Osteocyte (in vitro differentiated cells): ENCODE measurements at places on chromosomes 1 and 21. TPM values are rescaled to one million over a fixed set of nuclear protein-coding genes. Genes with fewer than 3 reads are reported as not detected.

DNA sequence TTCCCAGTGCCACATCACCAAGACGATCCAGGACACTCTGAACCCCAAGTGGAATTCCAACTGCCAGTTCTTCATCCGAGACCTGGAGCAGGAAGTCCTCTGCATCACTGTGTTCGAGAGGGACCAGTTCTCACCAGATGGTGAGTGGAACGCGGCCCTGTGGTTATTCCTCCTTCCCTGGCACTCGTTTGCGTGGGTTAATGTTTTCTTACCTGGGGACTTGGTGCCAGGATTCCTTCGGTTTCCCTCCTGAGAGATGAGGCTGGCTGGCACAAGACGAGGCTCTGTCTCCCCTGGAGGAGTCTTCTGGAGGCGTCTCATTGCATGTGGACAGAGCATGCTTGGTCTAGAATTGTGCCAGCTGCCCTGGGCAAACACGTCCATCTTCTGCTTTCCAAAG lies 29.3 kb downstream of the ATP5PO start:
- no peak for DNase-seq

DNA sequence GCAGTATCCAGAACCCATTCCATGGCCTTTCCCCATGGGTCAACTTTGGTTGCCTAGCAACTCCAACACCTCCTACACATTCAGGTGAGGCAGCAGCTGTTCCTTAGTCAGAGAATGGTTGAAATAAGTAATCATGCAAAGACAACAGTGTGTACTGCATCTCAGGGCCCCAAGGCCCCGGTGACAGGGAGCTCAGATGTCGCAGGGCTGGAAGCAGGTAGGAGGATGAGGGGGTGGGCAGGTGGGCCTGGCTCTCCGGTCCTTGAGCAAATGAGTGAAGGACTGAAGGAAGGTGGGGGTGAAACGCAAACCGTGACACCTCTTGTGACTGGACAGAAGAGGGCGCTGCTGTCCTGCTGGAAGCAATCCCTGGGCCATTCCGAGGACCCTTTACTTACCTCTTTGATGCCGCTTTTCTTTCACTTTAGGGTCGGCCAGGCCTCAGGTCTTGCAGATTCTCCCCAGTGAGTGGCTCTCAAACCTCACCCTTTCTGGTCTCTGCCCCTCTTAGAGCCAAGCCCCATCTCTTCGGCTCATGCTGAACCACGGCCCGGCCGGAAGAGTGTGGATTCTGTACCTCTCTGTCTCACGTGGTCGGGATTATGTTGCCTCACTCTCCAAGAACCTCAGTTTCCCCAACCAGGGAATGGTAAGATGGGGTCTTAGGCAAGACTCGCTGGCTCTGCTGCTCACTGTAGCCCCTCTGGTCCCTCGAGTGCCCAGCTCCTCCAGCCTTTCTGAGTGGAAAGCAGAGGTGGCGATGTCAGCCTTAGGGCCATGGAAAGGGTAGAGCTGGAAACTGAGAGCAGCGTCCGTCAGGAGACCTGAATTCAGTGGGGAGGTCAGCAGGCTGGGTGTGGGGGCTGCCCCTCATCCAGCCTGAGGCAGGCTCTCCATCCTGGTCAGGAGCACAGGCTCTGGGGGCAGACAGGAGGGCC lies 5.6 kb upstream of the KCNA10 start:
- DNase-seq, result no peak

DNA sequence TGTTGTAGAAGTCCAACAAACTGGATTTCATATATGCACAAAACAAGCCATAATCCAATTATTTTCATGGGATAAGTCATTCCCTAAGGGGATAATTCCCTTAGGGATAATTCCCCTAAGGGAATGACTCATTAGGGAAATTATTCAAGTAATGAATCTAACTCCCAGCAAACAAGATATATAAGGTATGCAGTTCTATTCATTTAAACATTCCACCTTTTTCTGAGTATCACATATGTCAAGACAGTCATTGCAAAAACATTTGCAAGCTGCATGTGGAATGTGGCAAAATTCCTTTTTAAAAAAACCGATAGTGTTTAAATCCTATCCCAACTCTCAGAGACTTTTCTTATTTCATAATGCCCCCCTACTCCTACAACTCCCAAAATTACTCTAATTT lies 131.2 kb downstream of the AKT3 start:
- DNase-seq, result no peak

- DNase-seq, result no peak
Measured at GRCh38 chr1:109497449-109498160, 3.7 kb downstream of the CYB561D1 start.

DNA sequence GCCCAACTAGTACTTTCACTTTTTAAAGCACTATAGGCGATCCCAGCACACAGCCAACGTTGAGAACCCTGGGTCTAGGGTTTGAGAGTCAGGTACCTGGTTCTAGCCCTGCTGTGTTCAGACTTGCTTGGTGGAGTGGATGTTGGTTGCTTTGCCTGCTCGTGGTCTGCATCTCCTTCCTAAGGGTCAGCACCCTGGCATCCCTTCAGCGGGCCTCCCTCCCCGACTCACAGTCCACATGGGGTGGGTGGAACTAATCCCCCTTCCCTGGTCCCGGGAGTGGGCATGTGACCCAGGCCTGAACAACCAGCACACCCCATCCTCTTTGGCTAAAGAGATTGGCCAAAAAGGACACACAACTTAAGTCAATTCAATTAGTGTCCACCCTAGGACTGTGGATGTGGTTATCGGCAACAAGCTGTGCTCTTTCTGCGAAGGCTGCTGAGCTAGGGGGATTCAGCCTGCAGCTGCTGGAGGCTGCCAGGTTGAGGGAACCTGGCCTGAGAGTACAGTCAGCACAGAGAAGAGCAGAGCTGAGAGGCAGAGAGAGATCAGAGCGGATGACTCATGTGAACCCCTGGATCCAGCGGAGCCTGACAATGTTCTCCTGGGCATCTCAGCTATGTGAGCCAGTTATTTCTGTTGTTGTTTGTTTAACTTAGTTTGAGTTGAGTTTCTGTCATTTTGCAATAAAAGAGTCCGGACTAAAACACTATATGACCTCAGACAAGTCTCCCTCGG lies 138.9 kb downstream of the ACTL8 start:
- no peak for DNase-seq

- DNase-seq, result no peak
Measured at GRCh38 chr1:190067592-190067991, 410.1 kb downstream of the BRINP3 start.

DNA sequence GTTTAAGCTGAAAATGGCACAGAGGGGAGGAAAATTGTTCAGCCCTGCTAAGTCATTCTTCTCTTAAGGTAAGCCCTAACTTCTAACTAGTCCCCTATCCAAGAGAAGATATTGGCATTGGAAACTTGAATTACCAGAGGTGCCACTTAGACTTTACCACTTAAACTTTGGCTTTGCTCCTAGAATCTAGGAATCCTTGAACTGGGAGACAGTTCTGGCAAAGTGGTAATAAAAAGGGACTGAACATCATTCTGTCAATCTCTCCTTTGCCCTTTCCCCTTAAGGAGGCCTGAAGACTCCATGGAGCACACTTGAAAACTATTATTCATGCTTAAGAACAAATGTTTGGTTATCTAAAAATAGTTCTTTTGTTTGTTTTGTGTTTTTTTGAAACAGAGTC lies 8.4 kb downstream of the ATP1A4 start:
- DNase-seq, result no peak

GRCh38 chr1:199671684-199672083 lies 355.8 kb upstream of the NR5A2 start:
- no peak for DNase-seq

DNA sequence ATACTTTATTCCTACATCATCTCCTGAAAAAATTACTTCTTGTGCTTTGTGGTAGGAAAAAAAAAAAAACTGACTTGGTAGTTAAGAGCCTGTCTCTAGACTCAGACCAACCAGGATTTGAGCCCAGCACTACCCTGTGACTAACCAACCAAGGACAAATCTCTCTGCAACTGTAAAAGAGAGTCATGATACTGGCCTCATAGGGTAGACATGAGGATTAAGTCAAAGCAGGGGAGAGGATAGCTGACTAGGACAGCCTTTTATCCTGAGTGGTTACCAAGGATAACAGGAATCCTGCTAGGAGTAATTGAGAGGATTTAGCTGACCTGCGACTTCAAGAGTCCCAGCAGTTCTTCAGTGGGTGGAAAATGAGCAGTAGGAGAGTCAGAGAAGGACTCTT lies 112.8 kb downstream of the C1orf21 start:
- DNase-seq, result no peak

GRCh38 chr1:166395729-166396128 lies 228.9 kb upstream of the FAM78B start:
- no peak for DNase-seq

DNA sequence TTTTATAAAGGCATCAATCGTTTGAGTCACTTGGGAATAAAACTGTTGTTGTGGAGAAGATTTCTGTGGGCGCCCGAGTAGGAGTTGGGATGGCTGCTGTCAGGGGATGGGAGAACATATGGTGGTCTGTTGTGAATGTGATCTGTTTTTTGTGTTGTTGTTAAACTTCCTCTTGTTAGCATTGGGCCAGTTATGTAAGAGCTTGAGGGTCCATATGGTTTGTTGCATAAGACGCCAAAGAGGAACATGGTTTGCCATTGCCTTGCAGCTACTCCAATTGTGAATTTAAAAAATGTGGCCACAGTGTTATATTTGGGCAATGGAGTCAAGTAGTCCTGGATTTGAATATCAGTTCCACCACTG lies 136.1 kb upstream of the JUN start:
- no peak for DNase-seq

DNA sequence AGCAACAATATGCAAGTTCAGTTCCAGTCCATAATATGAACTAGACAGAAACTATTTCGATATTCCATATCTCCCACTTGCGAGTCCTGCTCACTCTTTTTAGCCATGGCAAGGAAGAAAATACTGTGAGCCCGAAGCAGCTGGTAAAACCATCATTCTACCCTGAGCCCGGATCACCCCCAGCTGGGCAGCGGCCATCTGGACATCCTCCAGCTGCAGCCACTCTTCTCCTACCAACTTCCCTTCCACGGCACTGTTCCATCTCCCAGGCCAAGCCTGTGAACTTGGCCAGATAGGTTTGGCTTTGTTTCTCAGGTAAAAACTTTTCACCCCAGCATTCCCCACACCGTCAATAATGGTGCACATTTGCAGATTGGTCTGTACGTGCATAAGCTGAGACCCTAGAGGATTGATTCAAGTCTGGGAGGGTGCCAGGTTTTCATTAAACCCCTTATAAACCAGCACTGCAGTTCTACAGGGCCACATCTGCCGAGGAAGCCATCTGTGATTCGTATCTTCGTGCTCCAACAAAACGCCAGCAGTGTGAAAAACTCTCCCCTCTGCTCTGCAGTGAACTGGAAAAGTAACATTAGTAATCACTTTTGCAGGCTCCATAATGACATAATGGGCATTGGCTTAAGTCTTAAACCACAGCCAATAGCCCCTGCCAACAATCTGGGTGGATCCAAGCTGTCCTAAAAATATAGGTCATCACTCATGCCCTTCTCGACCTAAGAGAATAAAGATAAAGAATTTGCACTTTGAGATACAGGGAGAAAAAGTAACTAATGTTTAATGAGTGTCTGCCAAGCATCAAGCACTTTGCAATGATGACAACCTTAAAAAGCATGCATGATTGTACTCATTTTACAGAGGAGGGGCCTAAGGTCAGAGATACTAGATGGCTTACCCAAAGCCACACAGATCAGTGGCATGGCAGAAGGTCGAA lies 205.1 kb downstream of the PLPP3 start:
- no peak for DNase-seq

KLHL17 gene
- 26.6 and 31.7 TPM in 2 replicates for total RNA-seq

FAM72D gene
- 0.73 and 1.0 TPM in 2 replicates for total RNA-seq

RIMS3 gene
- total RNA-seq, result 16.5 and 17.0 TPM in 2 replicates

TMIGD3 gene
- total RNA-seq, result not detected in 2 replicates

FRRS1 gene
- total RNA-seq, result 4.3 TPM in 2 replicates
